ENCODE measurements at places on chromosomes 3 and 15. TPM values are rescaled to one million over a fixed set of nuclear protein-coding genes. Genes with fewer than 3 reads are reported as not detected.

DNA sequence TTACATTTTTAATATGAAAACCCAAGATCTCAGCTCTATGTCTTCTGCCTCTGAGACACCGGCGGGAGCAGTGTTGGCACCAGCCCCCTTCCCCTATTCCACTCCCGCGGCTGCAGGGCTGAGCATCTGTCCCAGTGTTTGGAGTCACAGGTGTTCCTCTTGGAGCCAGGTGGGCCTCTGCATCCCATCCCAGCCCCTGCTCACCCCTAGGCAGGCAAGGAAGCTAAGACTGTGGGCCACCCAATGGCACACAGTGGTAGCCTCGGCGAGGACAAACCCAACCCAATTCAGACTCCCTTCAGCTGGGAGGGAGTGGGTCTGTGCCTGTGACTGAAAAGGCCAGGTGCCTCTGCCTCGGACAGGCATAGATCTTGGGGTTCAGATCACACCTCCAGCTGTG lies 3.1 kb downstream of the CHST13 start:
- H3K27ac ChIP-seq, result no peak overlapping the region
- H3K4me3 ChIP-seq, result no peak overlapping the region

GRCh38 chr3:49609815-49610214 lies 55.5 kb downstream of the BSN start:
- H3K27ac ChIP-seq, result no peak overlapping the region
- peaks cover 5% of the 10 kb centered on the region for H3K27me3 ChIP-seq
- no peak for DNase-seq
- no peaks in the 10 kb centered on the region for H3K36me3 ChIP-seq
- no peak overlapping the region for H3K4me3 ChIP-seq
- H3K4me1 ChIP-seq, result no peaks in the 10 kb centered on the region

GRCh38 chr3:188122571-188123169 lies 31.3 kb upstream of the LPP start:
- H3K4me1 ChIP-seq, result no peaks in the 10 kb centered on the region
- no peak overlapping the region for H3K27ac ChIP-seq
- peak; percentile 21 for DNase-seq
- no peak overlapping the region for H3K4me3 ChIP-seq
- H3K27me3 ChIP-seq, result no peaks in the 10 kb centered on the region

- H3K4me3 ChIP-seq, result no peak overlapping the region
- peaks cover 9% of the 10 kb centered on the region for H3K36me3 ChIP-seq
- no peak overlapping the region for H3K27ac ChIP-seq
- no peaks in the 10 kb centered on the region for H3K27me3 ChIP-seq
These were observed 28.7 kb downstream of the TAMM41 start for GRCh38 chr3:11818033-11818432.

DNA sequence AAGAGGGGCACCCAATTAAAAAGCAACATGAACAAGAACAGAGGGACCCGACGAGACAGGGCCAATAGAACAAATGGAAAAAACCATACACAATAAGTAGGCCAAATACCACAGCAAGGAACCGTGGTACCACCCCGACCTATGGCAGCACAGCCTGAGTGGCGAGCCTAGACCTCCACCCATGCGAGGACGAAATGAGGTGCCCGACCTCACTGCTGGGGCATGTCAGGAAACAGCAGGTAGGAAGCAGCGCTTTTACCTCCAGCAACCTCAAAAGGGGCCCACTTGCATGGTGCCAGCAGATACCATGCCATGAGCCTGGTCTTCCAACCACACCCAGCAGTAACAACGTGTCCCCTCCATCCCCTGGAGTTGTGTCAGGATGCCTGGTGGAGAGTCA lies 77.9 kb downstream of the PCSK6 start:
- H3K27ac ChIP-seq, result no peak overlapping the region
- H3K27me3 ChIP-seq, result peaks cover 15% of the 10 kb centered on the region
- no peaks in the 10 kb centered on the region for H3K36me3 ChIP-seq
- H3K4me1 ChIP-seq, result no peaks in the 10 kb centered on the region

DNA sequence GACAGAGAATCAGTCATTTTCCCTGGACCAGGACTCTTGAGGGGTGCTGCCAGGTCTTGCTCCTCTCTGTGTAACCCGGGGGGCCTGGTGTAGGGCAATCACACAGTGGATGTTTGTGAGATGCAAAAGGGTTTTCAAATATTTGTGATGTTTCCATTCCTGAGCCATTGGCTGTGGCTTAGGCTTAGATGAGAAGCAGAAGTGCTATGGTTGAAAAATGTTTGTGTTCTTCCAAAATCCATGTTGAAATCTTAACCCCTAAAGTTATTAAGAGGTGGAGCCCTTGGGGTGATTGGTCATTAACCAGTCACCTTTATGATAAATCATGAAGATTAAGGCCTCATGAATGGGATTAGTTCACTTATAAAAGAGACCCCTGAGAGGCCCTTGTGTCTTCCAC lies 36.5 kb downstream of the CORO2B start:
- no peak overlapping the region for H3K4me3 ChIP-seq
- H3K27me3 ChIP-seq, result no peaks in the 10 kb centered on the region
- H3K27ac ChIP-seq, result no peak overlapping the region
- no peaks in the 10 kb centered on the region for H3K36me3 ChIP-seq
- DNase-seq, result no peak
- peaks cover 19% of the 10 kb centered on the region for H3K4me1 ChIP-seq

DNA sequence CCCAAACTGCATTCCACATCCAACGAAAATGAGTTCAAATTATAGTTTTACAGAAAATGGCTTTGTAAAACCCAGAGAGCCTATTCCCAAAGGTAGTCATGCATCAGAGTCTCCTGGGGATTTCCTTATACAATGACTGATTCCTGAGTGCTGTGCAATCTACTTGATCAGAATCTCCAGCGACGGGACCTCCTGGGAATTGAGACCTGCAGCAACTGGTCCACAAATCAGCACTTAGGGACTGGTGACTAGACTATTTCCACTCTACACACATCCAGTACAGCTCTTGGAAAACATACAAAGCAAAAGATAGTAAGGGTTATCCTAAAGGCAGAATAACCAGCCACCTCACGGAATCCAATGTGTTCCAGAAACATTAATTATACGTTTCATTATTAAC lies 871.0 kb upstream of the CFAP20DC start:
- no peaks in the 10 kb centered on the region for H3K4me1 ChIP-seq
- H3K4me3 ChIP-seq, result no peak overlapping the region
- H3K27me3 ChIP-seq, result no peaks in the 10 kb centered on the region

- peaks cover 5% of the 10 kb centered on the region for H3K4me1 ChIP-seq
- H3K27me3 ChIP-seq, result no peaks in the 10 kb centered on the region
- H3K27ac ChIP-seq, result no peak overlapping the region
- H3K36me3 ChIP-seq, result no peaks in the 10 kb centered on the region
- H3K4me3 ChIP-seq, result no peak overlapping the region
These were observed 29.2 kb downstream of the MYO5A start for GRCh38 chr15:52499506-52499905.

PATL2 gene
- not detected for total RNA-seq

GRCh38 chr3:131082871-131083863 lies 56.5 kb downstream of the NEK11 start:
- no peak for DNase-seq
- no peaks in the 10 kb centered on the region for H3K27me3 ChIP-seq
- no peak overlapping the region for H3K4me3 ChIP-seq
- no peak overlapping the region for H3K27ac ChIP-seq
- H3K4me1 ChIP-seq, result no peaks in the 10 kb centered on the region
- no peaks in the 10 kb centered on the region for H3K36me3 ChIP-seq

DNA sequence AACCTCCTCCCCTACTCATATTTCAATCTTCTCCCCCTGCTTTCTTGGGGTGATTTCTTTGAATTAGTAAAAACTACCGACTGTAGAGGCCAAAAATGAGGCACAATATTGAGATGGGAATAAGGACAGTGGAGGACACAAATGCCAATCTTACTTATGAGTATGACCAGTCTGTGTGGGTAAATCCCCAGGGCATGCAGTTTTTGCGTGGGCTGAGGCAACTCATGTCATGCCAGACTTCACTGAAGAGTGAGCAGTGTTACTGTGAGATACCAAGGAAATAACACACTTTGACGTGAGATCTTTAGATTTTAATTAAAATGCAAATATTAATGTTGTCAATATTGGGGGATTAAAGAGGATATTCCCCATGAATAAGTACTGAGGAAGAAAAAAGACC lies 254.3 kb upstream of the ICE2 start:
- no peak for DNase-seq
- H3K4me1 ChIP-seq, result no peaks in the 10 kb centered on the region
- no peaks in the 10 kb centered on the region for H3K36me3 ChIP-seq
- H3K27ac ChIP-seq, result no peak overlapping the region

DNA sequence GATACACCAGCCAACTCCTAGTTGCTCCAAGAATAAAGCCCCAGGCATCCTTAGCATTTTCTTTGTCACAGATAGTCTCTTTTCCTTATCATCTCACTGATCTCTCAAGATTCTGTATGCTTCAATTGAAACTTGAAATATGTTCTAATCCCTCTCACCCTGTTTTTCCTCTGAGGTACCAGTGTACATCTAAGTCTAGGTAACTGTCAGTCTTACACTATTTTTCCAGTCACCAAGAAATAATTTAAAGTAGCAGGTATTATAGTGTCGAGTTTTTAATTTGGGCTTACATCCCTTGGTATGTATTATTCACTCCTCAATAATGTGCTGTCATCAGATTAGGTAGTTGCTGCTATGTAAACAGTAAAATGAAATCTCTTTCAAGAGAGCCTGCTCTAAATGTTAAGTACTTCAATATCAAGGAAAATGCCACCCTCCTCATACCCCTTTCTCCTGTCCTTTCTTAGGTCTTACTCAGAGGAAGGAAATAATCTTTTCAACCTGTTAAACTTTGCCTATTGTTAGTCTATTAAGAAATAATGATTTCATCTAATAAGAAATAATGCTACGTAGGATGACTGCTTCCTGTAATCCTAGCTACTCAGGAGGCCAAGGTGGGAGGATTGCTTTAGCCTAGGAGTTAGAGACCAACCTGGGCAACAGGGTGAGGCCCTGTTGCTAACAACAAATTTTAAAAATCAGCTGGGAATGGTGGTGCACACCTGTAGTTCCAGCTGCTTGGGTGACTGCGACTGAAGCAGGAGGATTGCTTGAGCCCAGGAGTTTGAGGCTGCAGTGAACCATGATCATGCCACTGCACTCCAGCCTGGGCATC lies 39.8 kb downstream of the TSC22D2 start:
- H3K27me3 ChIP-seq, result no peaks in the 10 kb centered on the region
- H3K36me3 ChIP-seq, result no peaks in the 10 kb centered on the region
- H3K27ac ChIP-seq, result peak overlapping the region; percentile 73
- no peak overlapping the region for H3K4me3 ChIP-seq
- H3K4me1 ChIP-seq, result peaks cover 10% of the 10 kb centered on the region

DNA sequence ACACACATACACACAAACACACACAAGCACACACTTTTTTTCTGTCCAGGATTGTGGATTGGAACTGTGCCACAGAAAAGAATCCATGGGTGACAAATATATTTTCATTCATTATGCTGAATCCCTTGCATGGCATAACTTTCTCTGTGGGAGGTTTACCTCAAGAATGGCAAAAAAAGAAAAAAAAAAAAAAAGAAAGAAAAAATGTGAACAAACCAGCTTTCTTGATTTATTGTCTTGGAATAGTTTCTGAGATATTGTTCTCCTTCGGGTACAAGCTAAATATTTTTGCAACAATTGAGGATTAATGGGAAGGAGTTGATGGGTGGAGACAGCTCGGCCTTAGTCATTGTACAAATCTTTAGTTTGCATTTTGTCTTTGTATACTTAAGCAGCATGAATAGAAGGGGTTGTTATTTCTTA lies 153.1 kb downstream of the GMNC start:
- no peaks in the 10 kb centered on the region for H3K4me1 ChIP-seq
- DNase-seq, result no peak
- no peaks in the 10 kb centered on the region for H3K36me3 ChIP-seq
- no peaks in the 10 kb centered on the region for H3K27me3 ChIP-seq
- no peak overlapping the region for H3K4me3 ChIP-seq

GRCh38 chr15:41494922-41495735 lies 1.5 kb downstream of the ITPKA start:
- H3K27ac ChIP-seq, result no peak overlapping the region
- H3K27me3 ChIP-seq, result peaks cover 9% of the 10 kb centered on the region
- peaks cover 19% of the 10 kb centered on the region for H3K4me1 ChIP-seq

DNA sequence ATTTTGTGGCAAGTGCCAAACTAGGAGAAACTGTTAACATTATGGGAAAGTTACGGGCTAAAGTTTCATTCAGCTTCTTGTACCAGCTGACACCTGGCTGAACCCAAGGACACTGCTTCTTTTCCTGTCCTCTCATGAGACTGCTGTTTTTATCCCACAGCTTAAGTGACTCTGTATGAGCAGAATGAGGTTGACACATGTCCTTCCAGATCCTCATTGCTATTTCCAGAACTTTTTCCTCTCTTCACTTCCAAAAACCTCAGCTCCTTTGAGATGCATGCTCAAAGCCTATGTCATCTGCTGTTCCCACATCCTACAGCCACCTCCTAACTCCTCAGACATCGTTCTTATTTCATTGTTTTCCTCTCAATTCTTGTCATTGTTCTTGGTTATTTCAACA lies 183.6 kb downstream of the DCLK3 start:
- H3K4me1 ChIP-seq, result no peaks in the 10 kb centered on the region
- H3K4me3 ChIP-seq, result no peak overlapping the region
- no peaks in the 10 kb centered on the region for H3K36me3 ChIP-seq
- H3K27ac ChIP-seq, result no peak overlapping the region
- no peak for DNase-seq
- H3K27me3 ChIP-seq, result no peaks in the 10 kb centered on the region

DNA sequence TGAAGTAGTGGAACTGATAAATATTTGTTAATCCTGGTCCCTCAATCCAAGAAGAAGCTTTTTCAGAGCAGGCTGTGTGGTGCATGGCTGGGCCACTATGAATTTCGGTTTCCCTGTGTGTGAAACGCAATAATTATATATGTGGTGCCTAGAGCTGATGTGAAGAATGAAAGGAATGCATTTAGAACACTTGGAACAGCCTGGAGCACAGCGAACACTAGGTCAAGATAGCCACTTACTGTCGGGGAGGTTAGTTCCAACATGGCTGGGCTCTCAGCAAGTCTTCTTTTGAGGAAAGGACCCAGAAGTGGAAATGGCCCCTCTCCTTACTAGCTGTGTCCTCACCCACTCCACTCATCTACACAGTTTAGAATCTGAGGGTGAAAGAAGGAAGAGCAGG lies 245.7 kb downstream of the FHIT start:
- H3K27me3 ChIP-seq, result no peaks in the 10 kb centered on the region
- no peak overlapping the region for H3K4me3 ChIP-seq
- H3K36me3 ChIP-seq, result no peaks in the 10 kb centered on the region
- no peak overlapping the region for H3K27ac ChIP-seq
- no peak for DNase-seq

DNA sequence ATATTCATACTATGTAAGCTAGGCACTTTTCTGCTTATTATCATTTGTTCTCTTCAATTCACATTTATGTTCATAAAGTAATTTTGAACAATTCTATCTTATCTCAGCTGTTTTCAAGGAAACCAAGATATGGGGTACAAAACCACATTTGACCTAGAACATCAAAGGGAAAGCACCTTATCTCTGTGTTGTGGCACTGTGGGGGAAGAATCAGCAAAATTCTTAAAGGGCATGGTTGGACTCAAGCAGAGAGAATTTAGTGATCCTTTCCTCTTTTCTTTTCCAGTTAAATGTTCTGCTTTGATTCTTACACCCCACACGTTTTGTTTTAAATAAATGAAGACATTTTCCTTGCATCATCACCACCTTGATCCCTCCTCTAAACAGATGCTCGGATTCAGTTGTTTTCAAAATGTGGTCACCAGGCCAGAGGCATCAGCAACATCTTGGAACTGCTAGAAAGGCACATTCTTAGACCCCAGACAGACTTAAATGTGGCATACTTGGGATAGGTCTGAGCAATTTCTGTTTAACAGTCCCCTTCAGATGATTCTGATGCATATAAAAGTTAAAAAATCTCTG lies 128.4 kb upstream of the TP63 start:
- H3K27me3 ChIP-seq, result no peaks in the 10 kb centered on the region
- H3K4me1 ChIP-seq, result no peaks in the 10 kb centered on the region
- no peaks in the 10 kb centered on the region for H3K36me3 ChIP-seq
- H3K4me3 ChIP-seq, result no peak overlapping the region
- no peak for DNase-seq
- H3K27ac ChIP-seq, result no peak overlapping the region
